Stimulated activated CD4-positive, alpha-beta T cell treated with anti-CD3 and anti-CD28 coated beads, Interleukin-12 subunit alpha, Interleukin-12 subunit beta, amount 100 ng/mL, for 48 hours (primary cell): ENCODE measurements at places on chromosomes 3 and 15.

- DNase-seq = peak; percentile 1
Observed at GRCh38 chr3:191329654-191330529, at the start of gene UTS2B. UTS2B (minus strand) TSS chr3:191330526; CDS start chr3:191282189, 48,337 bp downstream.

GRCh38 chr15:47794252-47794914, 77.1 kb downstream of the SEMA6D start:
- DNase-seq = no peak

DNA sequence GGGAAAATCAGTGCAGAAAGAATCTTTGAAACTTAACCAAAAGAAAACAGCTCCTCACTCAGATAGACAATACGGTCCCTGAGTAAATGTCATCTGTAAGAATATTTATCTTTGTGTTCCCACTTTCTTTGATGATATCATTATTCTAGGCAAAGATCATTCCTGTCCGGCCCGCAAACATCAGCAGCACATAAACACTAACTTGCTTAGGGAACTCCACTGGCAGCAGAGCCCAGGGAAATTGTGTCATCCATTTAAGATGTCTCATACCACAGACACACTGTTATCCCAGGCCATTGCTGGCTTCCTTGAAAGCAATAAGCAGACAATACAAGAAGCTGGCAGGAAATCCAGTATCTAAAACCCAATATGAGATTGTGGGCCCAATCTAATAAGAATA, 20.1 kb upstream of the CD96 start:
- DNase-seq = no peak

GRCh38 chr15:36936613-36937012, 163.7 kb downstream of the MEIS2 start:
- no peak for DNase-seq

GRCh38 chr15:63461230-63461985, 43.0 kb upstream of the USP3 start:
- no peak for DNase-seq

GRCh38 chr3:40714771-40715345, 190.1 kb downstream of the ZNF621 start:
- DNase-seq = no peak

DNA sequence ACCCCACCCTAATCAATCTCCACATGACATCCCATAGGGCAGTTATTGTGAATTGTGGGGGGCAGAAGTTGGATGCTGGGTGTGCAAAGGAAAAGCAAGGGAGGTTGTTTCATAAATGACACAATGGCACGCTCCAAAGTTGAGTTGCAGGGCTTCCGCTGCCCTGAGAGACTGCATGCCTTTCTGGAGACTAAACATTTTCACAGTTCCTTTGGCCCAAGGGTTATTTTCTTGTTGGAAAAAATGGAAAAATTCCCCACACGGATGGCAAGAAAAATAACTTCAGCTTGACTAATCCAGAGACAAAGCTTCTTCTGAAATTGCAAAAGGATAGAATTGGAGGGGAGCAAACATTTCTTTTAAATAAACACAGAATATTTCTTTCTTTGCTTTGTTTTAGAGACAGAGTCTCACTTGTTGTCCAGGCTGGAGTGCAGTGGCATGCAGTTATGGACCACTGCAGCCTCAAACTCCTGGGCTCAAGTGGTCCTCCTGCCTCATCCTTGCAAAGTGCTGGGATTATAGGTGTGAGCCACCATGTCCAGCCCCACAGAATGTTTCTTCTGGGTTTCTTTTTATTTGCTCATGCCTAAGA, 19.1 kb upstream of the TPM1 start:
- DNase-seq = no peak

DNA sequence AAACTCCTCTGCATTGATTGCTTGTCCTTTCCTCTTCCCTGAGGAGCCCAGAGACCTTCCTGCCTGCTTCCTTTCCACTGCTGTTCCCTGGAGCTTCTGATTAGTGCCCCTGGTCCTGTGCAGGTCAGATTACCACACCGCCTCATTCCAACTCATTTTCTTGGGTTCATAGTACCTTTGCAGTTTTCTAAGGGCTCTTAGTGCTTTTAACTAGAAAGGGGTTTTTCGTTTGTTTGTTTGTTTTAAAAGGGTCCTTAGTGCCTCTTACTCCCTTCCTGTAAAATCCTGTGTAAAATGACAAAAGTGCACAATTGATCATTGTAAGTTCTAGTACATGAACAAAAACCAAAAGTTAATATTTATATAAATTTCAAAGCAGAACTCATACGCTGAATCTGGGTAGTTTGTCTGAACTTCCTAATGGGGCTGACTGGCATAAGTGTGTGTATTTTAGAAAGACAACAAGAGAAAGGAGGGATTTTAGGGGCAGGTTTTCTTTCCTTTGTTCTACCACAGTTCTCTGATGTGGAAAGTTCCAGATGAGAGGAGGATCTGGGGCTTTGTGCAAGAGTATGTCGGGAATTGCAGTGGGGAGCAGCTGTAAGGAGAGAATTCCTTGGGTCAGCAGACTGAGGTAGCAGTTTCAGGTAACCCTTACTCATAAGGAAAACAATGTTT, 30.6 kb downstream of the SNRK start:
- no peak for DNase-seq

- no peak for DNase-seq
Observed at GRCh38 chr15:83287541-83288027, 3.1 kb upstream of the BNC1 start.

DNA sequence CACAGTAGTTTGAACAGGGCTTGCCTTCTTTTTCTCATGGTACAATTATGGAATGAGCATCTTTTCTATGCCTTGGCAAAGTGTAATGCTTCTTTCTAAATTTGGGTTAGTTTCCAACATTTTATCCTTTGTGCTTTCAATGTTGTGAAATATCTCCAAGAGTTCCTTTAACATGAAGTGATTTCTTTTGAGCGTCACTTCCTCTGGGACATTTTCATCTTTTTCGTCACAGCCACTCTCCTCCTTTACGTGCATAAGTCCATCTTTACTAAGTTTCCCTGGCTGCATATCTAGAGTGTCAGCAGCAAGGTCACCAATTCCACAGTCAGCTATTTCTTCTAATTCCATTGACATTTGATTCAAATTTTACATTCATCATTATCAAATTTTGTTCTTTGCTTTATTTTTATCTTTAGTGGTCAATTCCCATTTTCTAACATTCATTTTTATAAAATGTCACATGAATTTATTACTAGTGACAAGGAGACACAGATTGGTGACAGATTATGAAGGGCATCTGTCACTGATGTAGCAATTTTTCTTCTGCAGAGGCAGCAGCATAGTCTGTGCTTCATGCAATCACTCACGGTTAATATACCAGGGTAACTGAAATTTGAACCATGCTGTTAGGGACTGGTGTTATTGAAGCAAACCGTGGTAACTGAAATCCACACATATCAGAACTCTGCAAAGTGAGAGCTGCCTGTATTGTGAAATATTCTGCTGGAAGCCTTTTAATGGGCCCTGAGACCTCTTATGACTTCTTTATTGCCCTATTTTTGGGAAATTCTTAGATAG, 126.5 kb upstream of the THBS1 start:
- DNase-seq = no peak

DNA sequence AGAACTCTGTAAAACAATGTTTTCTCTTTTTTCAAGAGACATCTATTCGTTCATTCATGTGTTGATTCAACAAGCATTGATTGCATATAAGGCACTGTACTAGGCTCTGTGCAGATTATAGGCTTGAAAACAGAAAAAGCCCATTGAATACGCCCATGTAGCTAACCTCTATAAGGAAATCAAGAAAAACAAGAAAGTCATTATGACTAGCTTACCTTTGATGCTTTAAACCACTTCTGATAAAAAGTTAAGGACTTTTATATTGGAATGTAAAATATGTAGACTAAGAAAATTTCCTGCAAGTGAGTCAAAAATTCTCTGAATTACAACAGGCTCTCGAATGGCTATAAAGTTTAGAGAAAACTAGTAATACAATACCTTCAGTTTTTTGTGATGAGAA, 92.5 kb downstream of the BDH1 start:
- no peak for DNase-seq

GRCh38 chr15:68340726-68341671, 63.5 kb downstream of the FEM1B start:
- no peak for DNase-seq

- DNase-seq = no peak
Observed at GRCh38 chr3:126341755-126342150, 15.5 kb downstream of the KLF15 start.

GRCh38 chr15:69035205-69035917, 20.9 kb downstream of the NOX5 start:
- DNase-seq = no peak

GRCh38 chr15:46714950-46715349, 1002.4 kb upstream of the SEMA6D start:
- DNase-seq = no peak

DNA sequence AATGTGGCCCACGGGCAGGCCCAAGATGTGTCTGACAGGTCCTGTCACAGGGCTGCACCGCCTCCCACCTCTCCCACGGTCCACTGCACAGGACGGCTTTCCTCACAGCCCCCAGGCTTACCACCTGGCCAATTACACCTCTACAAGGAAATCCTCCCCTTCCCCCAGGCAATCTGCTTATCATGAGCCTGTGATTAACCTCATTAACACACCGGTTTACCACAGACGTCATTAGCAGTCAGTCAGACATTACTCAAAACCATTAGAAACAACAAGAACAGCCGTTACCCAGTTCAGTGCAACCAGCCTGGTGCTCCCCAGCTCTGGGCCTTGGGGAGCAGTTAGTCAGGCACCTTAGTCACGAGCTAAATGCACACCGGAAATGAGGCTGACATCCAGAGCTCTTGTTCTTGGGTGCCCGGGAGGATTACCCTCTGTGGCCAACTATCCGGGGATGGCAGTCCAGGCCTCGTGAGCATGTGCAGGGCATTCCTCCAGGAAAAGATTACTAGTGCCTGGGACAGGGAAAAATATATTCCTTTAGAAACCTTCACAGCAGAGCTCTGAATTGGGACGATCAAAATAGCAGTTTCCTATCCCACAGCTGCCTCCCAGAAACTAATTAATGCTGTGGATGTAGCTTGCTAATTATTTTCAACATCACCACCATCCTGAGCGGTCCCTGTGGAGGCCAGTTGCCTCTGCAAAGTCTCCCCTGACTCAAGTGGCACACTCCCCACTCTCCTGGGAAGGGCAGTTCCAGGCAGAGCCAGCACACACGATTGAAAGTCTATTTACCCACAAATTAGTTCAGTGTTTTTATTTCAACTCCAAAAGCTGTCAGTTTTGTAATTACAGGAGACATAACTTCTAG, 117.4 kb upstream of the ZBED2 start:
- DNase-seq = no peak

GRCh38 chr15:98667521-98668179, 19.3 kb downstream of the IGF1R start:
- no peak for DNase-seq

GRCh38 chr3:180827171-180827570, 85.3 kb upstream of the FXR1 start:
- DNase-seq = no peak

DNA sequence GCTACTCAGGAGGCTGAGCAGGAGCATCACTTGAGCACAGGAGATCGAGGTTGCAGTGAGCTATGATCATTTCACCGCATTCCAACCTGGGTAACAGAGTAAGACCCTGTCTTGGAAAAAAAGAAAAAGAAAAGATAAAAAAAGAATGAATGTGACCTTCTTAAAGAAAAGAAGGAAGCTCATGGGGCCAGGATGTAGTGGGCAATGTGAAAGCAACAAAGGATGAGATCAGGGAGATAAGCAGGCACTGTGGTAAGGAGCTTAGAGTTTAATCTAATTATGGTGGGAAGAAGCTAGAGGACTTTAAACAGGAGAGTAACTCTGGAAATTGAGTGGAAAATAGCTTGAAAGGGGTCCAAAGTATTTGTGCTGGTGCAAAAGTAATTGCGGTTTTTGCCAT, 231.6 kb upstream of the UBE2E2 start:
- no peak for DNase-seq

DNA sequence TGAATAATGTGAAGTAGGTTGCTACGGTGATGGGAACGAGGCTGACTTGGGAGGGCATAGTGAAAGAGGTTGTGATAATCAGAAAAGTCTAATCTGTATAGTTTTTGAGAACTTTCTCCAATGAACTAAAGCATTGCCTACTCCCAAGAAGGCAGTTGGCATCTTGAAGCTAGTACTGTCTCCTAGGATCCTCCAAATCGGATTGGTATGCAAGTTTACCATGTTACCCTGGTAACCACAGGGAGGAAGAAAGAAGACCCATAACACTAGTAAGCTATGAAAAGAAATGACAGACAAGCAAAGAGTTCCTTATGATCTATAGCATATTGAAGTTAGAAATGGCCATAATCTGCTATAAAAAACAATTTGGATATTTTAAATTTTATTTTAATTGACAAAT, 127.2 kb upstream of the SYNPR start:
- DNase-seq = no peak

DNA sequence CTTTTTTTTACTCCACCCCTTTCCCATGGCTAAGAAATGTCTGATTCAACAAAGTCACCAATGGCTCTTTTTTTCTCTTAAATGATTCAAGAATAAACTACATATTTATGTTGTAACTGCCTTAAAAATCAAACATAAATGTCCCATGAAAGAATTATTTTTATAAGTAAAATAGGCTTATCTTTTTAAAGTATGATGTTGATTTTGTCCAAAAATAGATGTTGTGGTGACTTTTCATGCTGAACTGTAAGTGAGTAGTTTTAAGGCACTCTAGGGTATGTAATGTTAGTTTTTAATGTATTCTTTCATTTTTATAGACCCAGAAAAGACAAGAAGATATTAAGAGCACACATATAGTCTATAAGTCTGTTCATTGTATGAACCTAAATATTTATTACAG, 594.9 kb downstream of the NLGN1 start:
- DNase-seq = no peak

DNA sequence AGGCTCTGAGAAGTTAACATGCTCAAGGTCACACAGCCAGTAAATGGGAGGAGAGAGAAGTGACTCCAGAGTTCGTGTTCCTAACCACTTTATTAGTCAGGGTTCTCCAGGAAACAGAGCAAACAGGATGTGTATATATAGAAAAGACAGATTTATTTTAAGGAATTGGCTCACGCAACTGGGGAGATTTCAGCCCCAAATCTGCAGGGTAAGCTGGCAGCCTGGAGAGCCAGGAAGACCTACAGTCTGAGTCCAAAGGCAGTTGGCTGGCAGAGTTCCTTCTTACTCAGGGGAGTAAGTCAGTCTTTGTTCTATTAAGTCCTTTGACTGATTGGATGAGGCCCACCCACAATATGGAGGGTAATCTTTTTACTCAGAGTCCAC, 118.2 kb upstream of the PROK2 start:
- DNase-seq = no peak

DNA sequence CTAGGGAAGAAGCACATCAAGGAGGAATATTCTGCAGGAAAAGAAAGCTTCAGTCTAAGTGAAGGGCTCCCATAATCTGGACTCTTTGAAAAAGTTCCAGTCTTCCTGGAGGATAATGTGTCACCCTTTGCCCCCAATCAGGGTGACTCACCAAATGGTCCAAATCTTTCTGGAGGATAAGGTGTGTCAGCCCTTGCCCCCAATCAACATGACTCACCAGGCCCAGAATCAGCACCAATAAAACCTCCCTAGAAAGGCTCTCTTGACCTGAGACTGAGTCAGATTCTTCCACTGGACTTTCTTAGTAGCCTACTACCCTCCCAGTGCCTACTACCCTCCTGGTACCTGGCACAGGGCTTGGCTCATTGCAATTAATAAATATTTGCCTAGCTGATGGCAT, 9.5 kb upstream of the ARL14 start:
- no peak for DNase-seq
